Left ventricle myocardium superior (tissue), 1 donor: ENCODE measurements at places on chromosomes 1 and 21.

DNA sequence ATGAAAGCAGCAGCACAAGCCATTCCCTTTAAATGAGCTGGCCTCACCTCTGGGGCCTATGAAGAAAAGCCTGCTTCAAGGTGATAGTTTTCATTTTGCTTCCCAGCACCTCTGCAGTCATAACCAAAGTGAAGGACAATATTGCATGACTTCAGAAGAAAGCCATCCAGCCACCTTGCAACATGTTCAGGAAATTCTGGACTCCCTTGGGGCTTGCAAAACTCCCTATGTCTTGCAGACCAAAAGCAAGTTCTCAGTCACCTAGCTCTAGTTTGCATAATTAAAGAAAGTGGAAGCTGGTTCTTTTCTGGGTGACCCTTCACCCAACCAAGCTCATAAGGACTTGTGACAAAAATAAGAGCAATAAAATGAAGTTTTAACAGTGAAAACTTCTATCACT lies 87.6 kb downstream of the GFI1 start:
- no peak for DNase-seq

DNA sequence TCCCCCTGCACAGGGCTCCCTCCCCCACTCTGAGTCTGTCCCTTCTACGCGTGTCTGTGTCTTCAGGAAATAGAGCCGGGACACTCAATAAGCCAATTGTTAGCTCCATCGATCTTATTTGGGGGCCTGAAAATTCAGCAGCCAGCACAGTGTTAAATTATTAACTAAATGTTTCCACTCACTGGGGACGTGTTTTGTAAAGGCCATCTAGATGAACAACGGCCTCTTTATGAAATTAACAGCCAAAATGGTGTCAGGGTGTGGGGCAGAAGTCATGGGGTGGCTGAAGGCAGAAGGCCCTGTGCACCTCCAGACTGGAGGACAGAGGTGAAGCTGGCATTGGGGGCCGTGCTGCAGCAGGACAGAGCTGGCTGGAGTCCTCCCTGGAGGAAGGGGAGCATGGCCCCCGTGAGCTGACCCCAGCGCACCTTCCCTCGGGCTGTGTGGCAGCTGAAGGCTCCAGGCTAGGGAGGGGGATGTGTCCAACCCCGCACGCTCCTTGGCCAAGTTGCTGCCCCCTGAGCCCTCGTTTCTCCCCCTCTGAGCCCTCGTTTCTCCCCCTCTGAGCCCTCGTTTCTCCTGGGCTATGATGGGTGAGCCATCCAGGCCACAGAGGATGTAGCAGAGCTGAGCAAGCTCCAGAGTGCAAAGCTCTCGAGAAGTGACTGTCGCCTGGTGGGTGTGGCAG lies 113.8 kb upstream of the ARHGEF16 start:
- no peak for DNase-seq

GRCh38 chr21:35135481-35135880 lies 86.4 kb upstream of the RUNX1 start:
- no peak for DNase-seq

- no peak for DNase-seq
These were observed 37.1 kb upstream of the SERPINC1 start for GRCh38 chr1:173954179-173954578.
